ENCODE measurements at places on chromosomes 6 and 20.

DNA sequence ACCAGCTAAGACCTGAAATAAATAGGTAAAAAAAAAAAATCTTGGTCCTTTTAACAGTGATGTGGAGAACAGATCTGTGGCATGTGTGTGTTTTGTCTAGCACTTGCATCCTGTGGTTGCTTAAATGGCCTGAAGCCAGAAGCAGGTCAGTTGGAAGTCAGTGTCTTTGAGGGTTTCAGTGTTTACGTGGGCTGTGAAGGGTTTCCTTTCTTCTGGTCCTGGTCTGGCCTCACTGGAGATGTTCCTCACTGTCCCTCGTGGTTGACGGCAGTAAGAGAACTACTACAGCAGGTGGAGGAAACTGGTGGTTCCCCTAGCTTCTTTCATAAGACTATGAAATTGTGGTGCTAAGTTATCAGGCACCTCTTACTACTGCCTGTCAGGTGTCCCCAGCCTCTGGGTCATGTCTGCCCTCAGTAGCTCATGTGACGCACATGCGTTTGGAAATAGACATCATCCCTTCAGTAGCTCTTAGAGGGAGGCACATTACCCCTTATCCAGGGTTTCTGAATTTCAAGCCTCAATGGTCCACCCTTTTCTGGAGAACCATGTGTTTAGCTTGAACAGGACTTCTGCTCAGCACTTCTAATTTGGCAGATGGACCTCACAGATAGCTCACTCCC, 59.4 kb upstream of the SCP2D1 start:
- DNase-seq: no peak

- peak; percentile 5 for DNase-seq
These were observed 12.5 kb downstream of the PLCB1 start for GRCh38 chr20:8144282-8145245.

DNA sequence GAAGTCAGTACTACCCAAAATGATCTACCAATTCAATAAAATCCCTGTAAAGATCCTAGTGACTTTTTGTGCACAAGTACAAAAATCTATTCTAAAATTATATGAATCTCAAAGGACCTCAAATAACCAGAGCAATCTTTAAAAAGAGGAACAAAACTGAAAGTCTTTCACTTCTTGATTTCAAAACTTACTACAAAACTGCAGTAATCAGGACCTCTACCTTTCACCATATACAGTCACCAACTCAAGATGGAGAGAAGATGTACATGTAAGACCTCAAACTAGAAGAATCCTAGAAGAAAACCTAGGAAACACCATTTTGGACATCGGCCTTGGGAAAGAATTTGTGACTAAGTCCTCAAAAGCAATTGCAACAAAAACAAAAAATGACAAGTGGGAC, 109.5 kb upstream of the CD93 start:
- DNase-seq: no peak

DNA sequence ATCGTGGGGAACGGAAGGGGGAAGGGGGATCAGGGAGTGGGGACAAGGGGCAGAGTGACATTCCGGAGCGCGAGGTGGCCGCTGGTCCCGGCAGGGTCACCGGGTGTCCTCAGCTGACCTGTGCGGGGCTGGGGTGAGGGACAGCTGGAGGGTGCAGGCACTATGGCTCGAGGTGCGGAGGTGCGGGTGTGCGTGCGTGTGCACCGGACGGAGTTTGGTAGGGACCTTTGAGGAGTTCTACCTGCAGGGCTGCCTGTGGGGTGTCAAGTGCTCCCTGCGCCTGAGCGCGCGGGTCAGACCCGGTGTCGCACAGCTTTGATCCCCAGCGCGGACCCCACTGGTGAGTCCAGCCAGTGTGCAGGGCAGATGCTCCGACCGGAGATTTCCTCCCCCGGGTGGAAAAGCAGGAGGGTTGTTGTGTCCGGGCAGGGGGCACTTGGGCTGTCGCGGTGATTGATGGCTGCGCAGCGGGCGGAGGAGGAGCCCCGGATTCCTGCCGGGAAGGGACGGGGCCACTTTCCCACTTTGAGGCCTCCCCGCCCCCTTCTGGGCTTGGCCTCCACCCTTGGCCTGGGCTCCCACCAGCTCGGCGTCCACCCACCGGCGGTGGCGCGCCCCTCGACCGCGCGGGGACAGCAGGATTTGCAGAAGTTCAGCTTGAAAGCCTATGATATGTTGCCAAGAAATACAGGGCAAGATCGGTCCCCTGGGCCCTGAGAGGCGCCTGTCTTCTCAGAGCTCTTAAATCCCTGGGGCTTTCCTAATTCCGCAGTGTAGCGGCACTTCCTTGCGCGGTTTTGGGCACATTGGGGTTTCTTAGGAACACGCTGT, 658 bp downstream of the RIN2 start:
- peak; percentile 76 for DNase-seq

- DNase-seq: no peak
These were observed 160.5 kb downstream of the BACH2 start for GRCh38 chr6:90136176-90136575.

- DNase-seq: no peak
These were observed 105.0 kb downstream of the PTPRK start for GRCh38 chr6:128415387-128415786.

GRCh38 chr6:100177956-100178355, 183.9 kb upstream of the MCHR2 start:
- no peak for DNase-seq

DNA sequence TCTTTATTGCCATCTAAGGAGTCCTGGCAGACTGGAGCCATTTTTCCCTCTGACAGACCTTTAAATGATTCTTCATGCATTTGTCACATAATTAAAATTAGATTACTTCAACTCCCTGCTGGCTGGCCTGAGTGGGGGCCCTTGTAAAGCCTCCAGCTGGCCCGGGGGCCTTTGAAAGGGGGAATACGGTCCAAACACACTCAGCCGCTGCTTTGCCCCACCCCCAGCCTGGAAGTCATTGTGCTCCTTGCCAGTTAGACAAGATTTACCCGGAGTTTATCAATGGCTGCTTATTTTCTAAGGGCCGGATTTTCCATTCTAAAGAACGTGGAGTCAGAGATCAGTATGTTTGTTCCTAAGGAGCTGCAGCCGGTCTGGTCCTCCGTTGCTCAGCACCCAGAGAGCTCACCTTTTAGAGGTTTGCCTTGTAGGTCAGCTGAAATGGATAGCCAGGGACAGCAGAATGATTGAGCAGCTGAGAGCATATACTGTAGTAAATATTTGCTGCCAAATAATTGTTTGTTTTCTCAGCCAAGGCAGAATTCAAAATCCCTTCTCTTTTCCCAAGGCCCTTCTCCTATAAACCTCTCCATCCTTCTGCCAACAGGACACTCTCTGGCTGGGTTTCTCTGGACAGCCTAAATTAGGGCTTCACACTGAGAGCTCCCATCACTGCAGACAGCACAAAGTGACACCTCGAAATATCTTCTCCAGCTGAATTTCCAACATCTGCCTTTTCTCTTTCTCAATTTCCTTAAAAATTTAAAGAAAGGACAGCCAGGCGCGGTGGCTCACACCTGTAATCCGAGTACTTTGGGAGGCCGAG, 68.4 kb upstream of the RBM24 start:
- DNase-seq: no peak

DNA sequence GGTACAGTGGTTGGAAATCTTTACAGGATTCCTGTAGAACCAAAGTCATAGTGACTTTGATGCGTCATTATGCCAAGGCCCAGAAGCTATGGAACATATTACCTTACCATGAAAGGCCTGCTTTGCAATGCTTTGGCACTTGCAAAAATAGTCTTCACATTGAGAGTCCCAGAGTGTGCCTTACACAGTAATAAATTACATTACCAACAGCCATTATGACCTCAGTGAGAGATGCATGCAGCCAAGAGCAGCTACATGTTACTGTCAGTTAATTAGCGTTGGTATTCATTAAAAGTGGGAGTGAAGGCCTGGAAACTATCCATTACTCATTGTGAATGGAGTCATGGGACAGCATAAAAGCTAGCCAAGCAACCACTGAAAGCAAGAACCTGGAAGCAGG, 39.2 kb upstream of the HDDC2 start:
- no peak for DNase-seq

- no peak for DNase-seq
These were observed 59.6 kb upstream of the QKI start for GRCh38 chr6:163354761-163355425.

DNA sequence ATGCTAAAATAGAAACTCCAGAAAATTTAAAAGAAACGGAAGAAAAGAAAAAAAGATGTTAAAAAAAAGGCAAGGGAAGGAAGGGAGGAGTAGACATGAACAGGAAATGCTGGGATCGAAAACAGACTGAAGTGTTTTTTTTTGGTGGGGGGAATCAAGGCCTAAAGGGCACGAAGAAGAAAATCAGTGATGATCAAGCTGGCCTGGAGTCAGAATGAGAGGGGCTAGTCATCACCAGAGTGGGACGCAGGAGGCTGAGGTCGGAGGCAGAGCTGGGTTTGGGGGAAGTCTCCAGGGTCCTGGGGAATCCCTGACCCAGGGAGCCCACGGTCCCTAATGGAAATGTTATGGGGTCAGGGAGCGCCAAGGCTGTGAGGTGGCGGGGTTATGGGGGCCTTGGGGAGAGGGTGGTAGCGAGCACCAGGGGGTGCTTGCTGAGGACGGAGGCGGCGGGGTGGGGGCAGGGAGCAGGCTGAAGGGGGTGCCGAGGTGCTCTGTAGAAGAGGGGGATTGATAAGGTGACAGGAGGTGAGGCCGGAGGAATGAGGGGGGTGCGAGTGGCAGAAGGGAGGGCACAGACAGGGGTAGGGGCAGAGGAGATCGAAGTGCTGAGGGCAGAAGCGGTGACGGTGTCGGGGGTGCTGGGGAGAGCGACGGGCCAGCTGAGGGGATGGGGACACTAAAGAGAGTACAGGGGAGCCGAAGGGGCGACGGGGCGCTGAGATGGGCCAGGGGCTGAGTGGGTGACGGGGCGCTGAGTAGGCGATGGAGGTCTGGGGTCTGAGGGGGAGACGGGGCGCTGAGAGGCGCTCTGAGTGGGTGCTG, 684 bp downstream of the ZNFX1 start:
- DNase-seq: peak; percentile 13

- no peak for DNase-seq
These were observed 29.7 kb downstream of the GSTA4 start for GRCh38 chr6:52965380-52965779.

GRCh38 chr6:142026471-142026870, 106.3 kb upstream of the GJE1 start:
- DNase-seq: no peak

- peak; percentile 71 for DNase-seq
These were observed 7.6 kb downstream of the TREM1 start for GRCh38 chr6:41278699-41279405.

GRCh38 chr6:106318061-106318460, 7.5 kb downstream of the ATG5 start:
- no peak for DNase-seq

DNA sequence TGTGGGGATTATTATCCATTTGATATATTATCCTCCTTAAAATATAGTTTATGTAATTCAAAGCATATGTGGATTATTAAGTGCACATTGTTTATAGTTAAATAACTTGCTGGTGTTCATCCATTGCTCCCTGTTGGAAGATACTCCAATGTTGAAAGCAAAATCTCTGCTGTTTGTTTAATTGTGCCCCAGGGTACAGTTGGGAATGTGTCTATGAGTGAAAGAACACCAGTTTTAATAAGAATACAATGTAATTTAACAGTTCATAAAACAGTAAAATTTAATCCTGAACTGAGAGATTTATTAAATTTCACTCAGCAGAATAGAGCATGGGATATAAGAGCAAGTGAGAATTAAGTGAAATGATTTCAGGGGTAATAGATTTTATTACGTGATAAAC, 364.9 kb downstream of the GRIK2 start:
- DNase-seq: no peak

DNA sequence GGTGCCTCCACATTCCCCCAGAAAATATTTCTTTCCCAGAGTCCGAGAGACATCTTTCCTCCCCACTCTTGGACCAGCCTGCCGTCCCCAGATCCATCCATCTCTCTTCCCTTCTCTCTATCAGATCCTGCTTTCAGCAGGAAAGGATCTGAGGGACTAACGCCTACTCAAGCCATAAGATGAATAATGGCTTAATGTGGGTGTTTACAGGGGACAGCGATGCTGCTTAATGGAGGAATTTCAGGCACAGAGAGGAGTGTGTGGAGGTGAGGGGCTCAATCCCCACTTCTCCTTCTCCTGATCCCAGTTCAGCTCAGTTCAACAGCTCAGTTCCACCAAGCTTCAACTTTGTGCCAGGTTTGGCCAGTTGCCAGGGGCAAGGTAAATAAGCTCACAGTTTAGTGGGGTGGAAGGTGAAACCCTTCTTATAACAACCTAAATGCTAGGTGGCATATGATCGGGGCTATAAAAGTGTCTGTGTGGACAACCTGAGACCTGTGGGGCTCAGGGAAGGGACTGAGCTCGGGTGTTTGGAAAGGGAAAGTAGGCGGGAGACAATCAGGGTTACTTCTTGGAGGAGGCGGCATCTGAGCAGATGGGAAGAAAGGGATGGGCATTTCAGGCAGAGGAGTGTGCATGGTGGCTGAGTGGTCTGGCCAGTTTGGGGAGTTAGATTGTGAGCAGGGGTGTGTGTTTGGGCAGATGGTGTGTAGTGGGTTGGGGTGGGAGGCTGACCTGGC, 55.8 kb downstream of the CDH22 start:
- DNase-seq: no peak

- no peak for DNase-seq
These were observed 561.7 kb downstream of the KIF16B start for GRCh38 chr20:16011519-16011918.

DNA sequence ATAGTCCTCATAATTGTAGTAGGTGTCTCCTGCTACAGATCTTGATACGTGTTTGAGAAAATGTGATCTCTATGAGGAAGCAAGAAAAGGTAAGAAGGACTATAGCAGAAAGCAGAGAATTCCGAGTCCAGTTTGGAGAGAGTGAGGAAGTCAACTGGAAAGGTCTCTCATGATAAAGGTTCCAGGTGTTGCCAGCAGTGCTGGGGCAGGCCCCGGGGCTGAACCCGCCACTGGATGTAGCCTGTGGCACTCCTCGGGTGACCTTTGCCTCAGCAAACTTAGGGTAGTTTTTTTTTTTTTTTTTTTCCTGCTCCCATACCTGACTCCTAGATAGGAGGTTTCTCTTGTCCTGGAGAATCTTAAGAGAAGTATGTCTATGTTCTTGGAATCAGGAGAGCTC, 62.8 kb downstream of the FAM120B start:
- DNase-seq: no peak

DNA sequence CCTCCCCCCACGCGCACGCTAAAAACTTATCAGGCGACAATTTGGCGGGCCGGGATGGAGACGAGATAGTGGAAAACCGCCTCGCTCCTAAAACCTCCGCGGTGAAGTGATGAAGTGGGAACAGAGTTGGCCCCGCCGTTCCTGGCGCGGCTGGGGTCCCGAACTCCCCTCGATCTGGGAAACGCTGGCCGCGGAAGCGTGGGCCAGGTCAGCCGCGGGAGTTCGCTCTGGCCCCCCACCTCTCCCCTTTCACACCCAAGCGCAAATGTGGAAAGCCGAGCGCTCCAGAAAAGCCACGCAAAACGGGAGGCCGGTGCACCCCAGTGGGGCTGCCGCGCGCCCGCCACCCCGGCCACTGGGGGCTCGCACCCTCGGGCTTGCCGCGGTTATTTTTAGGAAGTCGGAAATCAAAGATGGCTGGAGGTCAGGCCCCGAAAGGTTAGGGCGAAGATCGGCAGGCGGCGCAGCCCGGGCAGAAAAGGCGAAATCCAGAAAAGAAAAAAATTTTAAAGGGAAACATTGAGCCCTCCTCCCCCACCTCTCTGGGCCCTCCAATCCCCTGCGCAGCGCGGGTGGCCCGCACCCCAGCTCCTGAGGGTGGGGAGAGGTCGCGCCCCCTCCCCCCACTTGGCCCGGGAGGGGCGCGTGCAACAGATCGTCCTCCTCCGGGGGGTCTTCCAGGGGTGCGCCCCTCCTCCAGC, 1.0 kb downstream of the SALL4 start:
- DNase-seq: peak; percentile 55

GRCh38 chr20:62367136-62367632, at the start of gene LAMA5:
Gene LAMA5 (minus strand): TSS chr20:62367312. CDS start chr20:62367245, 67 bp downstream.
- DNase-seq: peak; percentile 54
